ENCODE measurements at places on chromosomes 3 and 15. TPM values are rescaled to one million over a fixed set of nuclear protein-coding genes. Genes with fewer than 3 reads are reported as not detected.

The LRRIQ4 gene
- polyA plus RNA-seq = not detected

The SLC38A3 gene
- 0.10 TPM for polyA plus RNA-seq

The SLC6A1 gene
- not detected for polyA plus RNA-seq

The TTLL13 gene
- 0.24 TPM for polyA plus RNA-seq

The ITGA11 gene
- polyA plus RNA-seq = 17.2 TPM
